Thoracic aorta endothelial cell (primary cell): ENCODE measurements at places on chromosomes 2 and 18. TPM values are rescaled to one million over a fixed set of nuclear protein-coding genes. Genes with fewer than 3 reads are reported as not detected.

ALPP gene
- not detected in 2 replicates for total RNA-seq

RFX8 gene
- 1.2 and 2.0 TPM in 2 replicates for total RNA-seq

AP1S3 gene
- 3.7 and 7.3 TPM in 2 replicates for total RNA-seq

LRRC30 gene
- total RNA-seq = not detected in 2 replicates

CRYGC gene
- not detected in 2 replicates for total RNA-seq

HOXD13 gene
- not detected in 2 replicates for total RNA-seq

TACR1 gene
- not detected in 2 replicates for total RNA-seq

RIT2 gene
- not detected in 2 replicates for total RNA-seq

RESP18 gene
- not detected in 2 replicates for total RNA-seq

GKN1 gene
- not detected in 2 replicates for total RNA-seq

KCNS3 gene
- total RNA-seq = 0.53 and 3.0 TPM in 2 replicates

C2orf15 gene
- 0.14 TPM in 1 of 2 replicates, not detected in the other for total RNA-seq

PARD6G gene
- total RNA-seq = 1.3 and 1.6 TPM in 2 replicates

CTAGE1 gene
- not detected in 2 replicates for total RNA-seq

ADD2 gene
- 7.3 and 8.4 TPM in 2 replicates for total RNA-seq

FAM237A gene
- not detected in 2 replicates for total RNA-seq

DSG1 gene
- not detected in 2 replicates for total RNA-seq

CAVIN2 gene
- 163 and 168 TPM in 2 replicates for total RNA-seq

SERPINB12 gene
- total RNA-seq = not detected in 2 replicates
